ENCODE measurements at places on chromosomes 4 and X.

- DNase-seq, result no peak
Observed at GRCh38 chrX:105328773-105329172, 108.3 kb upstream of the TEX13A start.

DNA sequence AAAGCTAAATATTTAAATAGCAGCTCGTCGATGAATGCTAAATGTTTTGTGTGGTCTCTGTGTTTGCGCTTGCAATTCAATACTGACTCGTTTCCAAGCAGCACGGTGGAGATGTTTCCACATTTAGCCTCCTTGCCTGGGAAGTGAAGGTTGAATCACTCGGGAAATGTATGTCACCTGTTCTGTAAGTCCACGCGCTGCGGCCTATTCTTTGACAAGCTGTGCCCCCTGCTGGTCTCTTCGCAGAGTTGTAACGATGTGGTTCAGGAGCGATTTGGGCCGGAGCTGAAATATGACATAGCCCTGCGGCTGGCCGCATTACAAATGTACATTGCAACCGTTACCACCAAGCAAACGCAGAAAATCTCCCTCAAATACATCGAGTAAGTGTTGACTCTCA is 89.6 kb upstream of the PRPS2 start:
- peak; percentile 32 for DNase-seq

DNA sequence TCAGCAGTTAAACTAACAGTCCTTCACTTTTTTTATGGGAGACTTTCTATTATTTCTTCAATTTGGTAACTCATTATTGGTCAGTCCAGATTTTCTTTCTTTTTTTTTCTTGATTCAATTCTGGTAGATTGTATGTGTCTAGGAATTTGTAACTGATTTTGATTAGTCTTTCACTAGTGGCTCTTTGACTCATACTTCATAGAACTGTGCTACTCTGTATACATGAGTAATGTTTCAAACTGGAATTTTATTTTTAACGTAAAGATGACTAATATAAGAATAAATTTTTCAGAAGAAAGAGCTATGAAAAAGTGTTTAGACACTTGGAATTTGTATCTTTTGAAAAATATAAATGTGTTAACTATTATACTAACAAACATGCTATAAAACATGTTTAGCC is 813.0 kb downstream of the TRAM1L1 start:
- no peak for DNase-seq

- no peak for DNase-seq
Observed at GRCh38 chr4:25939330-25939729, 25.3 kb downstream of the SMIM20 start.

Measured in stimulated activated naive B cell treated with anti-CD40 and anti-IgM and Interleukin-4, amounts not matched to agents 10 μg/mL and 1 μg/mL and 100 μg/mL, for 72 hours (primary cell).